ENCODE measurements at places on chromosomes 2 and 18.
A peak's percentile ranks its signal among the peaks of the same experiment; 100 is the strongest.

GRCh38 chr18:6411382-6411781 lies 3.3 kb downstream of the L3MBTL4 start:
- ATAC-seq: no peak

DNA sequence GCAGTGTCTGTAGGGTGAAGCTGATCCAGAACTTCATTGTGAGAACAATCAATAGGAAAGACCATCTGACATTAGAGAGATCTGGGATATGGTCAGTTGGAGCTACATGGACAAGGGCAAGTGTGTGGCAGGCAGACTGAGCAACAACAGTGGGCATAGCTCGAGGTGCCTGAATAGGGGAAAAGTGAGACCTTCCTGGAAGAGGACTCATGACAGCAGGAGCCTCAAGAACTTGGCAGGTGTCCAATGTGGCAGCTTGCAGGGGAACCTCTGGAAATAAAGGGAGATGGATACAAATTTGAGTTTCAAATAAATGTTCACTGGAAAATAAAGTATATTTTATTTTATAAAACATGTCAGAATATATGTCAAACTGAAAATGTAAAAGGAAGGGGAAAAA lies 117.9 kb downstream of the TANC1 start:
- ATAC-seq: no peak

- no peak for ATAC-seq
Measured at GRCh38 chr2:84121-84520, 37.8 kb upstream of the FAM110C start.

DNA sequence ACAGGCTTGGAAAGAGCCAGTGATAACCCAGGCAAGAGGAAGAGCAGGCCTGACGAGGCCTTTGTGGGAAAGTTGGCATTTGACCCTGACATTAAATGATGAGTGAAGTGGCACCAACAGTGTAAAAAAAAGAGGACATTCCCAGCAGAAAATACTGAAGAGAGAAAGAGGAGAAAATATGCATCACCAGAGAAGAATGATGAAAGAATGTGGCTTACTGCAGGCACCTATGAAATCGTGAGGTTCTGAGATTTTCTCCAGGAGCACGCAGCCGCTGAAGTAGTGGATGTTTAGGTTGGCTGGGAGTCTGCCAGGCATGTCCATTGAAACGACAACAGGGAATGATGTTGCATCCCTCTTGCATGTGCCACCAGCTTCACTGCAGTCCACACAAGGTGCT lies 13.8 kb downstream of the EHD3 start:
- ATAC-seq: no peak

DNA sequence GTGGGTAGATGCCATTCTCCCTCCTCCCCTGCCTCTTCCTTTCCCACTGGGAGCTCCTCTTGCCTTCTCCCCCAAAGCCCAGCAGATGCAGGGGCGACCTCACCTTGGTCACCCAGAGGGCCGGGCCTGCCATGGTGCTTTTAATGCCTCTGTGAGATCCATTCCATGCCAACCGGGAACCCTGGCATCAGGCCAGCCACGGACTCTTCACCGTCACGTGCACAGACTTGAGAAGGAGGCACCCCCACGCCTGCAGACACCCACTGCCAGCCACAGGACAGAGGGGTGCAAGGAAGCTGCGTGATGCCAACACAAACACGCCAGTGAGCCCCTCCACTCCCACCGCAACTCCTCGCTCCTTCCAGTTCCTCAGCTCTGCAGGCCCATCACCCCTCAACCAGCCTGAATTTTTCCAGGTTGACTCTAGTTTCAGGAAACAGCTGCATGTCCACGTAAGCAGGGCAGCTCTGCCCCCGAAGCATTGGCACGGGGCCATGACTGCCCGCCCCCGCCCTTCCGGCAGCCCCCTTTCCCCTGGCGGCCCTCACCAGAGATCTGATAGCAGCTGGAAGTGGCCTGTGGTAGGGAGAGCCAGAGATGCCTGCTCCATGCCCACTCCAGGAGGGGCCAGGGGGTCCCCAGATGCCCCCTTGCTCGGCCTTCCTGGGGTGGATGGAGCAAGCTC lies 50.8 kb downstream of the DNMT3A start:
- no peak for ATAC-seq

DNA sequence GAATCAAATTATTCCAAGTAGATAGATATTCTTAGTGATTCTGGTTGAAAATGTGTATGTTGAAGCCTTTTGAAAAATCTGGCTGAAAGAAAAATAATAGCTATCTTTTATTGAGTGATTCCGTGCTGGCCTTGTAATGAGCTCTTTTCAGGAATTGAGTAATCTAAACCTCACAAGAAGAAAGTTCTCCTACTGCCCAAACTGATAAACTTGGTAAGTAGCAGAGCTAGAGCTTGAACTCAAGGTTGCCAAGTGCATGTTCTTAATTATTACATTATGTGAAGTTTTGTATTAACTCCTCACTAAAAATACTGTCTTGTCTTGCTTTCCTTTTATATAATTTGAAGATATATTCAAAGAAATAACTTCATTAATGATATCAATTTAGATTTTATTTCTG lies 1.6 kb upstream of the PPP1R1C start:
- ATAC-seq: no peak

- peak; percentile 5 for ATAC-seq
Measured at GRCh38 chr2:96265349-96265839, 403 bp downstream of the TMEM127 start.

DNA sequence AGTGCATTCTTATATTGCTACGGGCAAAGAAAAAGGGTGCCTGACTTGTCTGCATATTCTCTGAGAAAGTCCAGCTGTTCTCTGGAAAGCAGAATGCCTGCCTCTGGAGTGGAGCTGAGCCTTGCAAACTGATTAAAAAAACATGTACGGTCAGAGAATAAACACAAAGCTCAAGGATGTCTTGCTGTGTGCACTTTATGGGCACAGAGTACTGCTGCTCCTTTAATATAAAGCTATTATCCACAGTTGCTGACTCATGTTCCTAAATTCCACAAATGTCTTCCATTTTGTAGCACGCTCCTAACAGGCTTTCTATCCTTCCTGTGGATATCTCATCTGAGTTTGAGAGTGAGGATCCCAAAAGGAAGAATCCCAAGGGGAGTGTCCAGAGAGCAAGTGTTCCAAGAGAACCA lies 229.0 kb downstream of the MREG start:
- no peak for ATAC-seq

DNA sequence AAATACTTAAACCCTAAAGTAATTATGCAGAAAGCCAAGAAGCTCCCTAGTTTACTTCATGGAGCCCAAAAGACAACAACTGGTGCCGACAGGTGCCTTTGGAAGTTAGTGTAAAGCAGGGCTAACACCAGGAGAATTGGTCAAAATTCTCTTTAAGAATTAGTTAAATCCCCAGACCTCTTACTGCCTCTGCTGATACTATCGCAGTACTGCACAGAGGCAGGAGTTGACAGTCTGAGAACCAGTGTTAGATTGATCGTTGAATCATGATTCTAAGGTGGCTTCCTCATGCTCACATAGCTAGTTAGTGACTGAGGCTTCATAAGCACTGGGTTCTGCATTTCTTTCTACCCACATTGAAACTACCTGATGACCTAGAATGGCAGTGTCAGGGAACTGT lies 445.0 kb downstream of the XIRP2 start:
- ATAC-seq: no peak

- ATAC-seq: peak; percentile 79
Measured at GRCh38 chr2:239264838-239265651, 135.8 kb downstream of the HDAC4 start.

DNA sequence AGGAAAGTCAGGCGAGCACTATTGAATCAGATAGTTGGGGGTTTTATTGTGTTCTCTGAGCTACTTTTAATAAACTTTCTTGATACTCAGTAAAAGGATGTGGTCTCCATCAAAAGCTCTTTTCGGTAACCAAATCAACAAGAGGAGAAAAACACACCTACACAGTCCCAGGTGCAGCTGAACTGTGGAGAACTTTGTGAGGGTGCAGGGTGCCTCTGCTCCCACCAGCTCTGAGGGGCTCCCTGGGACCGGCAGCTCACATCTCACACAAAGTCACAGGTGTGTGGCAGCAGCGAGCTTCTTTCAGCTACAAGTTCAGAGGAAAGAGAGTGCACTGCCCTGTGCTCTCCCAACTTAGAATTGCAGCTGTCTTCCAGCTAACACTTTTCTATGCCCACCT lies 650.4 kb downstream of the RNF144A start:
- peak; percentile 86 for ATAC-seq

Measured in activated T-helper 17 cell treated with anti-CD3 and anti-CD28 coated beads, Interleukin-2, amount 50 U/mL, for 72 hours (primary cell).